ENCODE measurements at places on chromosomes 16 and 17.
A peak's percentile ranks its signal among the peaks of the same experiment; 100 is the strongest.

GRCh38 chr17:79305768-79306423 is 231.3 kb downstream of the ENGASE start:
- no peak for DNase-seq

GRCh38 chr17:10114931-10115535 is 83.4 kb downstream of the GAS7 start:
- DNase-seq, result peak; percentile 70

DNA sequence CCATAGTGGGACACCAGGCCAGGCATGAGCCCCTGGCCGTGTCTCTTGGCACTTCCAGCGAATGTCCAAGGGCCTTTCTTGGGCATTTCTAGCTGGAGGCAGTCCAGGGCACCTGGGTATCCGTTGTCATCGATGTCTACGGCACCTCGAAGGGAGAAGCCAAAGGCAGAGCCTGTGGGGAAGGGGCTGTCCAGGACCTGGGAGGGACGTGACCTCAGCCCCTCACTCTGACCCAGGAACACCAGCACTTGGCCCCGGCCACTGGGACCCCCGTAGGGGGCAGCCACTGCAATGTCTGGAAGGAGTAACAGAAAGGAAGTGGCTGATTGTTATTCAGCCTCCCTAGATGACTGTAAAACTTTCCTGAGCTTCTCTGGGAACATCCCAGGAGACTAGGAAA is 8.7 kb downstream of the ITGA2B start:
- no peak for DNase-seq

DNA sequence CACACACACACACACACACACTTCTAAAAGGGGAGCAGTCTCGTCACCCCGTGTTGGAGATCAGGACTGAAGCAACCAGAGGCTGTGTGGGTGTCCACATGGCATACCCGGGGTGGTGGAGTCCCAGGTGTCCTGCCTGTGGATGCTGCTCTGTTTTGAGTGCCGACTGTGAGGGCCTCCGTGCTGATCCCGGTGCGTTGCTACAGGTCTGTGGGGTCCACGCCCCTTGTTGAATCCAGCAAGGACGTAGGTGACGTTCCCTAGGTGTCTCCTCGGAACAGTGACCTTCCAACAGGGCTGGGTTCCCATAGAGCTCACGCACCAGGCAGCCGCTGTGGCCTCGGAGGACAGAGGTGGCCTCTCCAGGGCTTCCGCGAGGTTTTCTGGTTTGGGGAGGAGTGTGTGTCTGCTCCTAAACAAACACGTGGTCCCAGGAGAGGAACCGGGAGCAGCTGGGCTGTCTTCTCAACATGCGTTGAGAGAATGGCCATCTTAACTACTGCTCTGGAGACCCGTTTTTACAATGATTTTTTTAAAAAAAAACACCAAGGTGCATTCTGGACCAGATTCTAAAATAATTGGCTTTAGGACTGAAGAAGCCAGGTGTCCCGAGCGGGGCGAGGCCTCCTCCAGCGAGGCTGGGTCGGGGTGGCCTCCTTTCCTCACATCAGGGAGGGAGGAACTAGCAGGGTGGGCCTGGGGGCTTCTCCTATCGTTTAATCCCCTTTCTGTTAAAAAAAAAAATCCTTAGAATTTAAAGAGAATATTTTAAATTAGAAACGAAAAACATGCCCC is 100.6 kb upstream of the ZNF750 start:
- DNase-seq, result no peak

DNA sequence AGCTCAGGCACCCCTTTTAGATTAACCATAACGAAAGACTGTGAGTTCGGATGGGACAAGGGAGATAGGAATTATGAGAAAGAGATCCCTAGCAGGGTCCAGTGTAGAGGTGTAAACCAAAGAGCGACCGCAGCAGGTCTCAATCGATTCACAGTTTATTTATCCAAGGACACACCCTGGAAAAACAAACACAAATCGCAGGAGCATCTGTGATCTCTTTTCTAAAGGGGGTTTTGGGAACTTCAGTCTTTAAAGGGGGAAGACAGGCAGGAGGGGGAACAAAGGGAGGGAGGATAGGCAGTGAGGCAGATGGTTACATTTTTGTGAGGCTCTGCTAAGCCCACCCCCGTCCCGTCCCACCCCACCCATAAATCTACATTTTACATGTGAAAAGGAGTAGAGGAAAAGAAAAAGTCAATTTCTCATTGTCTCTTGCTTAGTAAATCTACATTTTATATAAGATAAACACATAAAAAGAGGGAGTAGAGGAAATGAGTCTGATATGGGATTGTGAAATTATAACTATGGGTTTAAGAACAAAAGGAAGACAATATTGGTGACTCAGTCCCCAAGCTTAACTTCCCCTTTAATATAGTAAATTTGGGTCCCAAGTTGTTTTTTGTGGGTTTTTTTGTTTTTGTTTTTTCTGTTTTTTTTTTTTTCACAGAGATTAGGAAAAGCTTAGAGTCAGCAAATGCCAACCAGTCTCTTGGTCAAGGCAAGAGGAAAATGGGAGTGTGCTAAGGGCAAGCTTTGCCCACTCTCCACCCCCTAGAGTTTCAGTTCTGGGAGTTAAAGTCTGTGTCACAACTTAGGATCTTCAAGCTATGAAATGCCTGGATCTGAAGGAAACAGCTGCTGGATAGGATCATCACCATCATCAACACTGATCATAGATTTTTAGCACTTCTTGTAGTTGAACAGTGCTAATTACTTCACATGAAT is 160.9 kb upstream of the CDH5 start:
- DNase-seq, result peak; percentile 36

GRCh38 chr17:60151355-60151754 is 1.6 kb downstream of the CA4 start:
- no peak for DNase-seq

GRCh38 chr16:14476183-14476582 is 153.9 kb downstream of the PARN start:
- no peak for DNase-seq

GRCh38 chr16:74999609-75000480 is 1.0 kb downstream of the ZNRF1 start:
- no peak for DNase-seq

- DNase-seq, result no peak
These were observed 24.9 kb downstream of the CBFB start for GRCh38 chr16:67053767-67054334.

- no peak for DNase-seq
These were observed 109.1 kb downstream of the ZFHX3 start for GRCh38 chr16:72938795-72939164.

DNA sequence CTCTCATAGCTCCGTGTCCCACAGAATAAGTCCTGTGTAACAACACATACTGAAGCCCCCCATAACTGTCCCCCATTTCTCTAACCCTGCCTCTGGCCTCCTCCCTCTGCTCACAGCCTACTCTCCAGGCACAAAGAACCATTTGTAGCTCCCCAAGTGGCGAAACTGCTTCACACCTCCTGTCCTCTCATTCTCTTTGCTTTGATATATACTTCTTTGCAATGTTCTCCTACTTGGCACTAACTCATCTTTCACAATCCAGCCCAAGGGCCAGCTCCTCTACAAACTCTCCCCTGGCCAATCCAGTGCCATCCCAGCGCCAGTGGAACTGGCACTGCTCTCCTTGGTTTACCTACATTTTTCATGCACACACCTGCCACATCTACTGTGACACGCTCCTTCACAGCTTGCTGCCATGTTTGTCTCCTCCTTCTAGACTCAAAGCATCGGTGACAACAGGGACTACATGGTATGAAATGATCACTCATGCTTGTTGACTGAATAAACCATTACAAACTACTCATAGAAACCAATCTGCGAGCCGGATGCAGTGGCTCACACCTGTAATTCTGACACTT is 12.8 kb downstream of the CYTH1 start:
- DNase-seq, result no peak

- no peak for DNase-seq
These were observed 31.4 kb downstream of the ACTG1 start for GRCh38 chr17:81481073-81481799.

- DNase-seq, result no peak
These were observed 72.0 kb downstream of the KANSL1 start for GRCh38 chr17:46121165-46121764.

GRCh38 chr17:17576772-17577234 is 14.7 kb downstream of the PEMT start:
- no peak for DNase-seq

DNA sequence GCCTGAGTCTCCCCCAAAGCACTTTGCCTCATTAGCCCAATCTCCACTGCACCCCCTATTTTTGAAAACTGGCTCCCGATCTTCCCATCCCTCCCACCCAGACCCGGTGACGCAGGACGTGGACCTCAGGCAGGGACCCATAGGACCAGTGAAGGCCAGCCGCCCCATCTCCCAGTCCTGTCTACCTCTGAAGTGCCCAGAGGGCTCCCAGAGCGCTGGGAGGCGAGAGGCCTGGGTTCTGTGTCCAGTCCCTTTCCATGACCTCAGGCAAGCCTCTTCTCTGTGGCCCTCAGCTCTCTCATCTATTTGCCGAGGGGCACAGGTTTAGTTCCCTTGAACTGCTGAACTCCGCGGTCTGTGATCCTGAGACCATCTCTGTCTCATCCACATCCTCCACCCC is 714 bp downstream of the TNS4 start:
- no peak for DNase-seq

DNA sequence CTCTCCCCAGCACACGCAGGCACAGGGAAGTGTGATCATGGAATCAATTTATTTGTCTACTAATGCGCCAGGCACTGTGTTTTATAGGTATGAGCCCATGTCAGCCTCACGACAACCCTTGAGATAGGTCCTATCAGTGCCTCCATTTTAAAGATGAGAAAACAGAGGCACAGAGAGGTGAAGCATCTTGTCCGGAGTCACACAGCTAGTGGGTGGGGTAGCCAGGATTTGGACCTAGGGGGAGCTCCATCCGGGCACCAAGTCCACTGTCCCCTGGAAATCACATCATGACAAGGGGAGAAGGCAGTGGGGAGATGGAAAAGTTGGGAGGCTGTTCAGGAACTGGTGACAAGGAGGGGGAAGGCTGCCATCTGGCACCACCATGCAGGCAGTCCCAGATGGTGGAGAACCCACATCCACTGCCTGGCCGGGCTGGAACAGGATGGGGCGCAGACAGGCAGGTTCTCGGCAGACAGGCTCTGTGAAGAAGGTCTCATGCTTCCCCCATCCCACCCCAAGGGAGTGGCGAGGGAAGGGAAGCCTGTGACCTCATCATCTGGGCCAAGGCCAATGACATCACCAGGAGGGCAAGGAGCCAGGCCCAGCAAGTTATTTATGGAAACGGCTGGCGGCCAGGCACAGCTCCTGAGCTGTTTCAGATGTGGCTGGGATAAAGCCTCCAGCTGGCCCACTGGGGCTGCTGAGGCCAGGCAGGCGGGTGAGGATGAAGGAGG is 126.0 kb upstream of the SDK2 start:
- peak; percentile 2 for DNase-seq

DNA sequence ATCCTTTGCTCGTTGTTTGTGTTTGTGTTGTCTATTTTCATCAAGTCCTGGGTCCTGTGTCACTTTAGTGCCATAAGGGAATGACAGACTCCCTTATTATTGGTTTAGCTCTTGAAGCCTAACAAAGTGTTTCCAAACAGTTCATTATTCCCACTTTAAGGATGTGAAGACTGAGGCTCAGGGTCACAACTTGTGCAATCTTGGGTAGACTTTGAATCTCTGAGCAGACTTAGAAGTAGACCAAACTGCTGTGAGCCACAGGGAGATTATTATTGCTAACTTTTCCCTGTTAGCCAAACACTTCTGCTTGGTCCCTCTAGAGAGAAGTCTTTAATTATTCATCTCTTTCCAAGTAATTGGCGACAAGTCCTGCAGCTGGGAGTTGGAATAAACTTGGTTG is 31.8 kb downstream of the PRKCB start:
- DNase-seq, result no peak

DNA sequence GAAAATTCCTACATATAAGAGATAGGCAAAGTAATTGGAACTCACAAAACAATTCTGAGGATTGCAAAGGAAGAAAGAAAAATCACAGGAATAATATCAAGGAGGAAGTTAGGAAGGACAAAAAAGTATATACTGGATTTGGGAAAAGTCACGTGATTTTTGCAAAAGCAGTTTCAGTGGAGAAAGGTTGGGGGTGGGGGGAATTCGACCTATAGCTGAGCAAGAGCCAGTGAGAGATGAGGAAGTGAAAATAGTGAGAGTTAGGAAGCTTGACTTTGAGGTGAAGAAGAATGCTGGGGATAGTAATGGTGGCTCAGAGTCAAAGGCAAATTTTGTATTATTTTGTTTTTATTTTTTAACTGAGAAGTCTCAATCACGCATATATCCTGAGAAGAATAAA is 438.0 kb upstream of the PMFBP1 start:
- DNase-seq, result no peak

- DNase-seq, result no peak
These were observed 941 bp downstream of the PDK2 start for GRCh38 chr17:50096092-50096491.

DNA sequence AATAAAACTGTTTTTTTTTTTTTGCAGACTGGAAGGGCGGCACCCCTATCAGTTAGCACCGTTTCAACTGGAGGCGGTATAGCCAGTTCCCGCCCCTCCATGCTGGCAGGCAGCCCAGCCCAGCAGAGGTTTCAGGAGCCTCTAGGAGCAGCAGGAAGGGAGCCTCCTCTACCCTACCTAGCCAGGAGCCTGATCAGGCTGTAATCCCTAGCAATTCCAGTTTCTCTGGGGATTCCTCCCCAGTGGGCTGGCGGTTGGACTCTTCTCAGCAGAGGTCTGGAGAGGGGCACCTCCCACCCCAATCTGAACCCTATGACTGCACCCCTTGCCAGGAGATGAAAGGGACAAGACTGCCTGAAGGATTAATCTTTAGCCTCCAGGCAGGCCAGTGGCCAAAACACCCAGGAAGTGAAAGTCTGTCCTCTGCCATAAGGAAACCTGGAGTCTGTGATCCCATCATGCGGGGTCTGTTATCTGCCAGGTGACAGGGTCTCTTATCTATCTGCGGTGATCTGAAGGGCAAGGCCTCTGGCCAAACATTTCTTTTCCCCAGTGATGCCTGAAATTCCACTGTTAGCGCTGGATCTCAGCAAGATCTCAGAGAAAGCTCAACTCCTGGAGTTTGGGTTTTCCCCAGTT is 4.9 kb upstream of the CDH1 start:
- DNase-seq, result no peak

DNA sequence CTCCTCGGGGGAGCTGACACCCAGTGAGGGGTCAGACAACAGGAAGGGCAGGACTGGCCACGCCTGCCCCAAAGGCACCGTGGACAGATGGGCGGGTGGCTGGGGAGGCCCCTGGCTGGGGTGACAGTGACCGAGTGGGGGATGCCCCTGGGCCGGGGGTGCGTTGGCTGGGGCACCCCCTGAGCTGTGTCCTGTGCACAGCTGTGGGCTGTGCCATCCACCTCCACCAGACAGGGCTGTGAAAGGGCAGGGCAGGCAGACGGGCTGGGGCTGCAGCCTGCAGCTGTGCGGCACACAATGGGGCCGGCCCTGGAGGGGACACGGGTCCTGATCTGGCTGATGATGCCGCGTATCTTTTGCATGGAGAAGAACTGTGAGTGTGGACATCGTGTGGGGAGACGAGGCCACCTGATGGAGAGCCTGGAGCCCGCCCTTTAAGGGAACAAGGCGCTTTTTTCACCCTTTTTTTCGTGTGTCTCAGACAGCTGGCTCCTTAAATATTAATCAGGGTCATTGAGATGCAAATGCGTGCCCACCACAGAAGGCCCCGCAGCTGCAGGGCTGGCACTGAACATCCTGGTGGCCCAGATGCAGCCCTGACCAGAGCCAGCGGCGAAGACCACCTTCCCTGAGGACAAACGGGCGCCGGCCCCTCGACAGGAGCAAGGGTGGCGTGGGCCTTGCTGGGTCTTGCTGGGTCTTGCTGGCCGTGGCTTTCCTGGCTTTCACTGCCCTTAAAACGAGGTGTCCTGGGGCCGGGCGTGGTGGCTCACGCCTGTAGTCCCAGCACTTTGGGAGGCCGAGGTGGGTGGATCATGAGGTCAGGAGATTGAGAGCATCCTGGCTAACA is 42.4 kb upstream of the GNG13 start:
- DNase-seq, result no peak

- DNase-seq, result no peak
These were observed 60.7 kb downstream of the OR1D5 start for GRCh38 chr17:3002538-3003295.
